ENCODE measurements at places on chromosomes 7 and 10.

DNA sequence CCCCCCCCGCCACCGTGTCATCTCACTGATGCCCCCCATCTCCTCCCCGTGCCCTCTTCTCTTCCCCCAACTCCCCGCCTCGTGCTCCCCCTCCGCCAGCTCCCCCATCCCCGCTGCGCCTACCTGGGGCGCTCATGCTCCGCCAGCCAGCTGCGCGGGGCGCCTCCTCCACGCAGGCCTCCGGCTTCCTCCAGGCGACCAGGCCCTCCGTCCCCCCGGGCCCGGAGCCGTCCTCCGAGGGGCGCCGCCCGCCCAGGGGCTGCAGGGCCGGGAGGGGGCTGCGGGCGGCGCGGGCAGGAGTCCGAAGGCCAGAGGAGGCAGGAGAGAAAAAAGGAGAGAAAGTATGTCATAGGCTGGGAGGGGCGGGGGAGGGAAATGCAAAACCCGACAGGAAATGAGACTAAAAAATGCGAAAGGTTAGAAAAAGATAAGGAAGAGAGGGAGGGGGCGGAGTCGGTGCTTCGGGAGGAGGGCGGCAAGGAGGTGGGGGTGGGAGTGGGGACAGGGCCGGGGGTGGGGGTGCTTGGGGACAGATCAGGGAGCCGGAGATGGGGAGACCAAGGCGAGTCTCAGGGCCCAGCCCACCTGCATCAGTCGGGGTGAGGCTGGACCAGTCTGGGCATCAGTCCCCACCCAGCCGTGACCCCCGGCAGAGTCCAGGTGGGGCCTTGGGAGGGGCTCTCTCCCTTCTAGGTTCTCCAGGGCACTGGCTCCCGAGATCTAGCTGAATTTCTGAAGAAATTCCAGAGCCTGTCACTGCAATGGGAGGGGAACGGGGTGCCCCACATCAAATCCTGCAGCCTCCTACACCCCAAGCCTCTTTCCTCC, at the start of gene CARD11:
Gene CARD11 (minus strand): TSS at position 324 of the 828 bp plus-strand sequence. CDS start 85,361 bp downstream, outside the sequence.
- no peak for DNase-seq

DNA sequence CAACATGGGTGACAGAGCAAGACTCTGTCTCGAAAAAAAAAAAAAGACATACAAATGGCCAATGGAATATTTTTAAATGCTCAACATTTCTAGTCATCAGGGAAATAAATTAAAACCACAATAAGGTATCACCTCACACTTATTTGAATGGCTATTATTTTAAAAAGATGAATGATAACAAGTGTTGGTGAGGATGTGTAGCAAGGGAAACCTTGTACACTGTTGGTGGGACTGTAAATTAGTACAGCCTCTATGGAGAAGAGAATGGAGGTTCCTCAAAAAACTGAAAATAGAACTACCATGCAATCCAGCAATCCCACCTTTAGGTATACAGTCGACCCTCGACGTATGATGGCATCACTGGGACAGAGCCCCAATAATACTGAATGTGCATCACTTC, 65.4 kb upstream of the DIP2C start:
- no peak for DNase-seq

- no peak for DNase-seq
These were observed 111.8 kb upstream of the RSU1 start for GRCh38 chr10:16929069-16929468.

GRCh38 chr10:133565441-133566294, at the start of gene SYCE1:
Gene SYCE1 (minus strand): TSS chr10:133565583. CDS start chr10:133565529, 54 bp downstream.
- no peak for DNase-seq

DNA sequence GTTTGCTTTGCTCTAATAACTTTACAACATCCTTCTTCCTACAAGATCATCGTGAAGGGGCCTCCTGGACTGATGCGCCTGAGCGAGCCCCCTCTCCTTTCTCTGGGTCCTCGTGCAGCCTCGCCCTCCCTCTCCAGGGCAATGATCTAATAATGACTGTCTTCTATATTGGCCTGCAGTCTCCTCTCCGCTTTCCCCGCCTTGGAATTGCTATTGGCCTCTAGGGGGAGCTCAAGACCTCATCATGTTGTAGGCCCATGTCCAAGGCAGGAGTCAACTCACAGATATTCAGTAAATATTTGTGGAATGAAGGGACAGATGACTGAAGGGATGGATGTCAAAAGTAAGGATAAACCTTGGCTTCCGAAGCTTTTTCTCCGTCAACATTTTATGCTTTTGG, 1180.3 kb downstream of the TYW1 start:
- no peak for DNase-seq

- DNase-seq = no peak
These were observed 7.1 kb downstream of the HECW1 start for GRCh38 chr7:43119371-43120075.

DNA sequence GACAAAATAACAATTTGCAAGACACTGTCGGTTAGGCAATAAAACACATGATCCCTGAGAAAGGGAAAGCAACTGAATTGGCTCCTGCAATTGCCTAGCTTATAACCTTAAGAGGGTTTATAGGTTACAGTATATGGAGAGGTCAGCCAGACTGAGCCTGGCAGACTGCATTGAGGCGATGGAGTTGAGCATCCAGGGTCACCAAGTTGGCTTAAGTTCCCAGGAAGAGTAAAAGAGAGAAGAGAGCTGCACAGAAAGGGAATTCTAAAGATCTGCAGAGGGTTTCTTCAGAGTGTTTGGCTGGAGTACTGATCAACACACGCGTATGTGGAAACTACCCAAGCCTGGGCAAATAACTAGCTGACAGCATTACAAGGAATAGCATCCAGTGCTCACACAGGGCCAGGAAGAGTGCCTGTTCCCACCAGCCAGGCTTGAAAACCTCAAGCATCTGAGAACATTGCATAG, 11.2 kb downstream of the ANKMY2 start:
- DNase-seq = no peak

GRCh38 chr7:102814025-102814471, 65.2 kb downstream of the FAM185A start:
- DNase-seq = no peak

- DNase-seq = no peak
These were observed 76.3 kb downstream of the COL13A1 start for GRCh38 chr10:69878038-69878437.

DNA sequence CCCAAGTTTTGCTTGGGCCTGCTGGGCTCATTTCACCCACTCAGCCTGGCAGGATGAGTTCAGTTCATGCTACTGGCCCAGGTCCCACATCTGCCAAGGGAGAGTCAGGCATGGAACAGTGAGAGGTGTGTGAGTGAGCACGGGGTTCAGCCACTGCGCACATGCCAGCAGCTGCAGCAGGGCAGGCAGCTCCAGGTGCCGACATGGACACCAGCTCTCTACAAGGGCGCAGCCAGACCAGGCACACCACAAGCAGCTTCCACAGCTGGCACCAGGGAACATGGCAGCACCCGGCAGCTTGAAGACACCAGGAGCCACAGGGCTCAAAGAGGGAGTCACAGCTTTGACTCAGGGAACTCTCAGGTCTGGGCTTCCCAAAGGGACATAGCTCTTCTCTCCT, 938.0 kb downstream of the SORCS3 start:
- no peak for DNase-seq

DNA sequence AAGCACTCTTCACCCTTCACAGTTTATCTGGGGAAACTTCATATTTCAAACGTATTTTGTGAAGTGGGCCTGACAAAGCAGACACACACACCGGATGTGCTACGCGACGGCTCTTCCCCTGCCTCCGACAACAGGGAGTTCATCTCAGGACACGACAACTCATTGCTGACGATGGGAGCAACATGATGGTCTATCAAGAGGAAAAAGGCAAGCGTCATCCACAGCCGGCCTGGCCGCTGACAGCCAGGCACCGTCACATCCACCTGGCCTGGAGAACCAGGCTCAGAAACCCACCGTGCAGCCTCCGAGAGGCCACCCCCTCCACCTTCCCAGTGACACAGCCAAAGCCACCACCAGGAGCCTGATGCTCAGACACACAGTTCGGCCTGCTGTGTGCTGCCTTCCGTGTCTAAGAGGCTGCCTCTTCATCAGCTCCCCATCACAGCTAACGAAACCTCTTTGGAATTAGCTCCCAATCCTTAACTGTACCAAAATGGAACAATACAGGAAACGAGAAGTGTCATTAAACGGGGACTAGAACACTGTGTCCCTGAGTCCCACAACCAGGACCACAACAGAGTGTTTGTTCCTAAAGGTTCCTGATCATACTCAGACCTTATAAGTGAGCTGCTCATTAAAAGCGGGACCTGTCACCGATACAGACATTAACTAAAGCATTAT, 76.7 kb downstream of the SFMBT2 start:
- DNase-seq = no peak

DNA sequence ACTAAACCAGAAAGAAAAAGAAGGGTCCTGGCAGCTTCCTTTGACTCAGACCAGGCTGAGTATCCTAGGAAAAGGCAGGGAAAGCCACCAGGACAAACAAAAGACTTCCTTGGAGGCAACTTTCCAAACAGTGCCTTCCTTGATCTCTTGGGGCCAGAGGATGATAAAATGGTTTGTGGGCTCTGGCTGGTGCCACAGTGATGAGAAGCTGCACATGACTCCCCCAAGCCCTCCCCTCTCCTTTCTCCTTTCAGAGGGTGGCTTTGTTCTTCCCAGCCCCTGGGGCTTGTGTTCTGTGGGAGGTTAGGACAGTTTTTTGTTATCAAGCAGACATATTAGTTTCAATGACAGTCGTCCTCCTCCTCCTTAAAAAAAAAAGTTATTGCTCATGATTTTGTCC, 183.2 kb downstream of the SEM1 start:
- no peak for DNase-seq

GRCh38 chr10:117204316-117204715, 7.0 kb downstream of the KCNK18 start:
- no peak for DNase-seq

- DNase-seq = no peak
These were observed 24.7 kb downstream of the ANTXRL start for GRCh38 chr10:46311501-46311951.

DNA sequence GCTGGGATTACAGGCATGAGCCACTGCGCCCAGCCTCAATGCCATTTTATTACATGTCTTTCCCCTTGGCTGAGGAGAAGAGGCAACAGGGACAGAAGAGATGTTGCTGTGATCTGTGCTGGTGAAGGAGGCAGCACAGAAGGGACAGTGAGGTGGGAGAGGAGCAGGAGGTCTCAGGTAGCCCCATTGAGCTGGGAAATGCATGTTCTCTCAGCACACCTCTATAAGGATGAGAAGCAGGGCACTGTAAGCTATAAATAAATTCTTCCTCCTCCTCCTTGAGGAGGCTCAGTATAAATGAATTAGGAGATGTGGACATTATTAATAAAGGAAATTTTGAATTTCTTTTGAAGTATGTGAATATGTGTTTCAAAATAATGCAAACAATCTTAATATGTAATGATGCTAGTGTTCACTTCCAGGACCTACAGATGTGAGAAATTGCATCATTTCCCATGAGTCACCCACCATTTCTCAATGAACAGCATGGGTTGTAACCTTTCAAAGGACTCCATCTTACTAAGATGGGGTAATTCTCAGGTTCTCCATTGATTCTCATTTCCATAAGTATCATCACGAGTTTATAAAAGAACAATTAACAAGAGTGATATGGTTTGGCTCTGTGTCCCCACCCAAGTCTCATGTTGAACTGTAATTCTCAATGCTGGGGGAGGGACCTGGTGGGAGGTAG, 88.9 kb upstream of the ODAD2 start:
- no peak for DNase-seq

GRCh38 chr10:73865459-73866442, 8.6 kb downstream of the CAMK2G start:
- DNase-seq = no peak

DNA sequence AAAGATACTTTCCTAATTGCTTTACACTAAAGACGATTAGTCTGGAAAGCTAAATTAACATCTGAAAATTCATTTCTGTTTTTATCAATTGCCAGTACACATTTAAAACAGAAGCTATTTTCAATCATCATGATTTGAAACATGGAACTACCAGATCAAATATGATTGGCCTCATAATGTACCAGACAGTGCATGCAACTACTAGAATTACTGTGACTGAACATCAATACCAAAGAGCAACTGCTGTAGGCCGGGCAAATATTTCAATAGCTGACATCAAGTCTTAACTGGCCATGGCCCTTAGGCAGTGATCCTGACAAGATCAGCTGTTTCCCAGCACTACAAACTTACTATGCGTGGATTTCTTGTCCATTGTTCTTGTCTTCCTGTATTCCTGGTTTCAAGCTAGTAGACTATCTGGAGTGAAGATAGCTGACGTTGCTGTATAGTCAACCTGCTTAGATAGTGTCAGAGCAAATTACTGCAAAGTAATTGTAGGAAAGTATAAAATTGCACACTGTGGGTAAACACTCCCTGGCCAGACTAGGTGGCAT, 21.7 kb upstream of the WNT16 start:
- no peak for DNase-seq

DNA sequence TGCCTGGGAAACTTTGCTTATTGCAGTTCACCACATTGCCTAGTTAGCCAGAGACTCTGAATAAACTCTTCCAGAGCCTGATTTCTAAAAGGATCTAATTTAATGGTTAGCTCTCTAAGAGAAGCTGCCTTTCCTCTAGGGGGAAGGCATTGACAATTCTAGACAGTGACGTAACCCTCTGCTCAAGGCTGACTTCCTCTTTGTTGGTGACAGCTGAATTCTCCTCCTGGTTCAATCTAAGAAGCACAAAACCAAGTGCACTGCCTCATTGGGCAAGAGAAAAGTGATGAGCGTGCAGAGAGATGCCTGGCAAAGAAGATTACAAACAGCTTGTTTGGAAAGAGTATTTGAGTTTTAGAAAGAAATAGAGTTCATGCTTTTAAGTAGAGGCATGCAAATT, 102.7 kb downstream of the MACC1 start:
- DNase-seq = no peak

DNA sequence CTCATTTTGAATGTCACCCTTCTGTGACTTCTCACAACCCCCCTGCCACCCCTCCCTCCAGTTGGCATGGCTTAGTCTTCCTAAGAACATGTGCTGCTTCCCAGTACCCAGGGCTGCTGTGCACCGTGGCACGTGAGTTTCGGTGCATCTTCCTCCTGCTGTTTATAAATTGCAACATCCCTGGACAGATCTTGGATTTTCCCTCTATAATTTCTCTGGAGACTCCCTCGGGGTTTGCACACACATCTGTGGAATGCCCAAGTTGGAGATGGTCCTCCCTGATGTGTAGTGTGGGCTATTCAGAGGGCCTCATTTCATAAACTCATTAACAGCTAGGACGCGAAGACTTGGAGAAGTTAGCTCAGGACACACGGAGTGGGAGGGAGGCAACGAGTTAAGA, 52.9 kb downstream of the IKZF1 start:
- DNase-seq = no peak

- no peak for DNase-seq
These were observed 578 bp downstream of the CACUL1 start for GRCh38 chr10:118754229-118754555.

- DNase-seq = no peak
These were observed 48.1 kb downstream of the DIP2C start for GRCh38 chr10:641149-642010.

All from stimulated activated CD8-positive, alpha-beta memory T cell treated with anti-CD3 and anti-CD28 coated beads, Interleukin-4, amount 100 ng/mL, for 4 hours (primary cell).